ENCODE measurements at places on chromosomes 2 and 18. TPM values are rescaled to one million over a fixed set of nuclear protein-coding genes. Genes with fewer than 3 reads are reported as not detected.
A peak's percentile ranks its signal among the peaks of the same experiment; 100 is the strongest.

PCARE gene
- not detected for total RNA-seq

ZBTB7C gene
- total RNA-seq: 25.5 TPM

REG3G gene
- total RNA-seq: 10.1 TPM

ICOS gene
- total RNA-seq: 0.29 TPM

HMSD gene
- not detected for total RNA-seq

WBP1 gene
- 60.9 TPM for total RNA-seq

ALPP gene
- total RNA-seq: not detected

SLC23A3 gene
- total RNA-seq: not detected

RNF152 gene
- 22.8 TPM for total RNA-seq

C2orf72 gene
- 0.26 TPM for total RNA-seq

MREG gene
- total RNA-seq: 5.1 TPM

GRCh38 chr2:134230885-134231284, 23.0 kb upstream of the MGAT5 start:
- H3K27ac ChIP-seq: no peak overlapping the region
- no peak for DNase-seq
- H3K36me3 ChIP-seq: no peaks in the 10 kb centered on the region
- H3K4me1 ChIP-seq: no peaks in the 10 kb centered on the region

DNA sequence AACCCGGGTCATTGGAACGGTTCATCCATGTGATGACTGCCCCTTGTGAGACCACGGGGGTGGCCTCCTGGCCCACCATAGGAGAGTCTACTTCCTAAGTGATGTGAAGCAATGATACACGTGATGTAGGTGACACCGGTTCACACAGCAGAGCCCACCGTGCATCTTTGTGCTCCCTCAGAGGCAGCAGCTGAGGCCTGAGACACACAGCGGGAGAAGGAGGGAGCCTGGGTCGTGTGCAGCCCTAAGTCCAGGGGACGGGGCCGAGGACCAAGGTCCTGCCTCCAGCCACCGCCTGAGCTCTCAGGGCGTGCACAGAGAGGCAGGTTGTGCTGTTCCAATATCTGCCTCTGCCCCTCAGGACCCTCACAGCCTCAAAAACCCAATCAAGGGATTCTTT, 377.2 kb upstream of the SALL3 start:
- no peaks in the 10 kb centered on the region for H3K27me3 ChIP-seq
- no peaks in the 10 kb centered on the region for H3K36me3 ChIP-seq
- H3K4me1 ChIP-seq: no peaks in the 10 kb centered on the region
- H3K27ac ChIP-seq: no peak overlapping the region

DNA sequence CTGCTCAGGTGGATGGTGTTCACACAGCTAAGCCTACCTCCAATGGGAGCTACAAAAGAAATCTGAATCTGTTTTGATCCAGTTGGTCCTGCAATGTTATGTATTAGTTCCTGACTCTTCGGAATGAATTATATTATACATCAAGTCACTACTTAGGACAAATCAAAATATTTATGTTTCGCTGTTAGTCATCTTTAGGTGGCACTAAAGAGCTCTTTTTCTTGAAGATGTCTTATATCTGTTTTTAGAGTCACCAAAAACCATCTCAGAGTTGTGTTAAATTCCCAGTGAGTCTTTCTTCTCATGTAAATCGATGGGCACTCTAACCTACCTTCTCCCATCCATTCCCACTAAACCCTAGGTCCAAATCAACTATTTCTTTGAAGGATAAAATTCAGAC, 2.2 kb downstream of the DNER start:
- no peak overlapping the region for H3K4me3 ChIP-seq
- peaks cover 9% of the 10 kb centered on the region for H3K4me1 ChIP-seq
- no peak overlapping the region for H3K27ac ChIP-seq
- no peak for DNase-seq

DNA sequence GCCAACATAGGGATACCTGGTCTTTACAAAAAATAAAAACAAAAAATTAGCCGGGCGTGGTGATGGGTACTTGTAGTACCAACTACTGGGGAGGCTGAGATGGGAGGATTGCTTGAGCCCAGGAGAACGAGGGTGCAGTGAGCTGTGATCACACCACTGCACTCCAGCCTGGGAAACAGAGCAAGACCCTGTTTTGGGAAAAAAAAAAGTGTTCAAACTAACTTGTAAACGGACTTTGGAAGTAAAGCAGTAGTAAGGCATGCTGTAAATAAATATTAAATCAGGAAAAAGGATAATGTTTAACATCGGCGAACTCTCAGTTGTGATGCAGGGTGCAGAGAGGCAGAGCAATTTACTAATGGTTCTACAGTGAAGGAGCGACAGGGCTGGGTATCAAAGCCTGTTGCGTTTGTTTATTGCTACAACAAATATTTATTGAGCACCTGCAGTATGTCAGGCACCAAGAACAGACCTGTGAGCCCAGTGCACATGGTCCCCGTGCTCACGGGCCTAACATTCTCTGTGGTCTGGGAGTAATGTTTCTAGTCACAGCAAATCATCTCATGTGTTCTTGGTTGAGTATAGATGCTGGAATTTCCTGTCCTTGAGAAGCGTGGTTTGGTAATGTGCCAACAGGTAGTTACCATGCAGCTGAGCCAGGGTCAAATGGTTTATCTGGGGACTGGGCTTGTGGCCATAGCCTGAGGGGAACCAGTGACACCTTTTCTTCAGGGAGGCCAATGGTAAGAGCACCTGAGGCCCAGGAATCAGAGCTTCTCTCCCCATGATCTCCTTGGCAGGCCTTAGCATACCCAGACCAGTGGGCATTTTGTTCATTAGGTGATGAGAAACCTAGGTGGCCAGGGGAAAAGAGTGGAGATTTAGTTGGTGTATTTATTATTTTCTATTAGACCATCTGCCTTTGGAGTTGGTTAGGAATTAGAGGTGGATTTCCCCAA, 27.9 kb upstream of the GREB1 start:
- no peaks in the 10 kb centered on the region for H3K27me3 ChIP-seq
- H3K4me3 ChIP-seq: no peak overlapping the region
- no peaks in the 10 kb centered on the region for H3K36me3 ChIP-seq
- DNase-seq: no peak
- H3K4me1 ChIP-seq: no peaks in the 10 kb centered on the region

DNA sequence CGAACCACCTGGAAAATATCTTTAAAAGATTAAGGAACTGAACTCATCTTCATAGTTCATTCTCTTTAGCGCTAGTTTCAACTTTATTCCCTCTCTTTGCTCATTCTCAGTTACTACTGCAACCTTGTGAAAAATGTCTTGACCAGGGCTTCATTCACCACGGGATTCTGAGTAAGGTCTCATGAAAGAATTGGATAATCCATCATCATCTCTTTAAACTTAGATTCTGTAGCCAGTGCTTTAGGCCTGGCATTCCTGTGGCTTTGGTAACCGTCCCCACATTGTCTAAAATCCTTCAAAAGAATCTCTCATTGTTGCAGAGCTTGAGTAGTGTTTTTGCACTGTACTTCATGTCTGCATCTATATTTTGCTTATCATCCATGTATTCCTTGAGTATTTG, 229.5 kb downstream of the ETAA1 start:
- DNase-seq: no peak
- H3K27me3 ChIP-seq: no peaks in the 10 kb centered on the region
- no peaks in the 10 kb centered on the region for H3K36me3 ChIP-seq
- H3K4me3 ChIP-seq: no peak overlapping the region
- H3K4me1 ChIP-seq: no peaks in the 10 kb centered on the region

- H3K36me3 ChIP-seq: no peaks in the 10 kb centered on the region
- H3K27ac ChIP-seq: no peak within 1 kb of the TSS
- DNase-seq: peak; percentile 83
- H3K4me3 ChIP-seq: peak within 1 kb of the TSS; percentile 79
Measured at GRCh38 chr2:231198291-231199173, at the start of gene ARMC9. TSS of gene ARMC9 (plus strand) at chr2:231198631. CDS start at chr2:231206239, 7,608 bp downstream.

DNA sequence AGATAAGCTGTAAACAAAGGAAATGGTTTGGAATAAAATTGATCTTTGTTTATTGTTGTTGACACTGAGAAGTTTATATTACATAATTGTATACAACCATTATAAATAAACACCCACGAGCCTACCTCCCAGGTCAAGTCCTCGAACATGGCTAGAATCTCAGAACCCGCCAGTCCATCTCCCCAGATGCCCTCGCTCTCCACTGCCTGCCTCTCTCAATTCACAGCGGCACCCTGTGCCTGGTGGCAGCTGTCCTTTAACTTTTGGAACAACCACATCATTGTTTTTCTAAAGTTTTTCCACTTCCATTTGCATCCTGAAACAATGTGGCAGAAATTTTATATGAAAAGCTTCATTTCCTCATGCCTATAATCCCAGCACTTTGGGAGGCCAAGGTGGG, 52.2 kb upstream of the OTOS start:
- H3K36me3 ChIP-seq: no peaks in the 10 kb centered on the region
- H3K4me1 ChIP-seq: no peaks in the 10 kb centered on the region
- no peak overlapping the region for H3K4me3 ChIP-seq
- no peak overlapping the region for H3K27ac ChIP-seq
- H3K27me3 ChIP-seq: peaks cover 12% of the 10 kb centered on the region

DNA sequence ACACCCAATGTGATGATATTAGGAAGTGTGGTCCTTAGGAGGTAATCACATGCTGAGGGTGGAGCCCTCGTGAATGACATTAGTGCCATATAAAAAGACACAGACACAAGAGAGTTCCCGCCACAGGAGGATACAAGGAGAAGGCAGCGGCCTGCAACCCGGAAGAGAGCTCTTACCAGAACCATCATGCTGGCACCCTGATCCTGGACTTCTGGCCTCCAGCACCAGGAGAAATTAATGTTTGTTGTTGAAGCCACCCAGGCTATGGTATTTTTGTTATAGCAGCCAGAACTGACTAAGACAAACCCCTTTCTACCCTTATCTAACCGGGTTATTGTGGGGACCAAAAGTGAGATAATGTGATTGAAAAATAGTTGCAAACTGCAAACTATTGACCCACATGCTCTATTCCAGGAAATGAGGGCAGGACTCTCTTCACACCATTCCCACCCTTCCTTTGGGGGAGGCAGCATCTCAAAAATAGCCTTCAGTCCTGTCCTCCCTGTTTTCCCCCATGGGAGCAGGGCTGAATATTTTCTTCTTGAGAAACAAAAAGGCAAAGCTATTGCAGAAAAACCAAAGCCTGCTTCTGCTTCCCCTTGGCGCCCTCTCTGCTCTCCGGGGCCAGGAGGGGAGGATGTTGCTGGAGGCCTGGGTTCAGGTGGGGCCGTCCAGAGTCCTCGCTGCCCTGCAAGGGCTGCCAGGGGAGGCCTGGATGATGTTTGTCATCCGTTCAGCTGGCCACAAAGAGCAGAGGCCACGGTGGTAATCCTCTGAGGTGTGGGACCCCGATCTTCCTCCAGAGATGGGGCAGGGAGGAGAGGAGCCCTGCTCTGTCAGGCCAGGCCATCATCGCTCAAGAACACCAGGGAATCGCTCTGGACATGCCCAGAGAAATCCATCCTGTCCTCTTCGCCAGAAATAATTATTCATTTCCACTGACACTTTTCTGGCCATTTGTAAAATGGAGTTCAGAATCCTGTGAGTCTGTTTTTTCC, 73.8 kb upstream of the HAAO start:
- no peak for DNase-seq
- H3K4me3 ChIP-seq: no peak overlapping the region
- no peak overlapping the region for H3K27ac ChIP-seq
- peaks cover 3% of the 10 kb centered on the region for H3K4me1 ChIP-seq

GRCh38 chr2:168431301-168432024, 24.6 kb upstream of the CERS6 start:
- DNase-seq: no peak
- no peaks in the 10 kb centered on the region for H3K4me1 ChIP-seq
- H3K4me3 ChIP-seq: no peak overlapping the region
- H3K27ac ChIP-seq: no peak overlapping the region
- H3K27me3 ChIP-seq: no peaks in the 10 kb centered on the region
- H3K36me3 ChIP-seq: no peaks in the 10 kb centered on the region

- H3K27me3 ChIP-seq: no peaks in the 10 kb centered on the region
- no peak overlapping the region for H3K4me3 ChIP-seq
- no peaks in the 10 kb centered on the region for H3K4me1 ChIP-seq
- no peaks in the 10 kb centered on the region for H3K36me3 ChIP-seq
Measured at GRCh38 chr2:174662459-174662858, 64.9 kb upstream of the WIPF1 start.

DNA sequence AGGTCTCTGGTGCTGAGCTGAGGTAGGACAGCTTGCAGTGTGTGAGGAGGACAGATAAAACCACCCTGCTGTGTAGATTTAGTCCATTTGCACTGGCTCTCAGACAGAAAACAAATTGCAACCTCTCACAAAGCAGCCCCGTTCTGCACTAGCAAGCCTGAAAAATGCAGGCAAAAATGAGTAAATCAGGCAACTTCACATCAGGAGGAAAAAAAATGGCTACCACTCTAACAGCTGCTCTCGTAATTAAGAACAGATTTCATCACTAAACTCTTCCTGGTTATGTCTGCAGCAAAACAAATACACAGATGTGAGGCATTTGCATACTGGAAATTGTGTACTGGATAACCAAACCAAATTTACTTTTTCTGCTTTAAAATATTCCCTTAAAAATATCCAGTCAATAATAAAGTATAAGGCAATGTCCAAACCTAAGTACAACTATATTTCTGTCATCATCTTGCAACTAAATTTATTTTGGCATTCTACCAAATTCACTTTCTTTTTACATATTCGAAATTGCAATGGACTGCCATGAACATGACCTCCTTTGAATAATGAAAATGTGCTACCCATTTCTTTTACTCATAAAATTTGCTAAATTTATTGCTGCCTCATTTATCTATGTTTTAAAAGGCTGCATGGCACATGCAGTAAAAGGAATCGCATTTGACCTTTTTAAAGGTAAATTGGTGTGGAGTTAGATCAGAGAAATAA, 157.4 kb downstream of the AFF3 start:
- no peaks in the 10 kb centered on the region for H3K27me3 ChIP-seq
- no peak overlapping the region for H3K27ac ChIP-seq
- no peaks in the 10 kb centered on the region for H3K36me3 ChIP-seq
- H3K4me3 ChIP-seq: no peak overlapping the region

- H3K36me3 ChIP-seq: no peaks in the 10 kb centered on the region
- no peak overlapping the region for H3K27ac ChIP-seq
- H3K4me3 ChIP-seq: no peak overlapping the region
Measured at GRCh38 chr2:98269274-98269673, 77.0 kb upstream of the CNGA3 start.

DNA sequence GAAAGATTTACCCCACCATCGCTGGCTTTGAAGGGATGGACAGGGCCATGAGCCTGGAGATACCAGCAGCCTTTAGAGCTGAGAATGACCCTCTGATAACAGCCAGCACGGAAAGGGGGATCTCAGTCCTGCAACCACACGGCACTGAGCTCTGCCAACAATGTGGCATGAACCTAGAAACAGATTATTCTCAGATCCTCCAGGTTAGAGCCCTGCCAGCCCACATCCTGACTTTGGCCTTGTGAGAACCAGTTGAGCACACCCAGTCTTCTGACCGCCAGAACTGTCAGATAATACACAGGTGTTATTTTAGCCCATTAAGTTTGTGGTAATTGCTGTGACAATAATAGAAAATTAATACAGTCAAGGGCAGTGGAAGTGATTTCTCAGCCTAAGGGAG, 9.4 kb upstream of the GNLY start:
- no peaks in the 10 kb centered on the region for H3K4me1 ChIP-seq
- H3K36me3 ChIP-seq: no peaks in the 10 kb centered on the region
- H3K4me3 ChIP-seq: no peak overlapping the region

DNA sequence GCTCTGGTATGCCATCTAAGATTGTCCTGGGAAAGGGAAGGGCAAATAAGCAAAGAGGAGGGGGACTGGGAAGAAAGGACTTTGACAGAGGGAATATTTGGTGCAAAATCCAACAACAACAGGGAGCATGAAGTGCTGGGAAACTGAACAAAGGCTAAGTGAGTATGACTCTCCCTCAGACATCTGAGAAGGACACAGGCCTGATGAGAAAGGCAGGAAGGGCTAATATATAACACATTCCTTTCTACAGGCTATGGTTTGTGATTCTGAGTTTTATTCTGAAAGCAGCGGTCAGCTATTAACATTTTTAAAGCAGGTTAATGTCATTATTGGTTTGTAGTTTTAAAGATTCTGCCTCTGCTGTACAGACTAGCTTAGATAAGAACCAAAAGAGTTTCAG, 1579.5 kb downstream of the LRP1B start:
- DNase-seq: no peak
- no peaks in the 10 kb centered on the region for H3K27me3 ChIP-seq
- H3K4me1 ChIP-seq: no peaks in the 10 kb centered on the region
- no peak overlapping the region for H3K27ac ChIP-seq

Measured in adrenal gland (tissue), 19 donors.